Esophagus squamous epithelium (tissue), 5 donors: ENCODE measurements at places on chromosomes 11 and 22.

DNA sequence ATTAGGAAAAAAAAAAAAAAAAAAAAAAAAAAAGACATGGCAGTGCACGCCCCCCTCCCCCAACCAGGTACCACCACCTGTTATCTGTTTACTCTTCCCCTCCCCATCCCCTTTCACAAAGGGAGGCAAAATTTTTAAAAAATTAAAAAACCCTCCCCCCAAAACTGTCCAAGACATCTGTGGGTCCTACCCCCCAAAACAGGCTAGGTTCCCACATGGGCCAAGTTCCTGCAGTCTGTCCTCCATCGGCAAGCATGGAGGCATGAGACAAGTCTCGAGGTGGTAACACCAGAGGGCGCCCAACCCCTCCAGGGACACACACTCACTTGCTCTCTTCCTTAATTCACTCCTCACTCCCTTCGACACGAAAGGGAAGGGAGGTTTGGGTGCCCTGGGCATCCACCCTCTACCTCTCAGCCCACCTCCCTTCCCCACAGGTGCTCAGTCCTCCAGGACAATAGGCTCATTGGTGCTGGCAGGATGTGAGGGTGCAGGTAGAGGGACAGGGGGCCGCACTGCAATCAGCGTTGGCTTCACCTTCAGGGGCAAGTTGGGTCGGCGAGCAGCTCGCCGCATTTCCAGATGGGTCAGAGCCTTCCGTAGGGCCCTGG is 2.2 kb upstream of the TUT1 start:
- no peak for DNase-seq

DNA sequence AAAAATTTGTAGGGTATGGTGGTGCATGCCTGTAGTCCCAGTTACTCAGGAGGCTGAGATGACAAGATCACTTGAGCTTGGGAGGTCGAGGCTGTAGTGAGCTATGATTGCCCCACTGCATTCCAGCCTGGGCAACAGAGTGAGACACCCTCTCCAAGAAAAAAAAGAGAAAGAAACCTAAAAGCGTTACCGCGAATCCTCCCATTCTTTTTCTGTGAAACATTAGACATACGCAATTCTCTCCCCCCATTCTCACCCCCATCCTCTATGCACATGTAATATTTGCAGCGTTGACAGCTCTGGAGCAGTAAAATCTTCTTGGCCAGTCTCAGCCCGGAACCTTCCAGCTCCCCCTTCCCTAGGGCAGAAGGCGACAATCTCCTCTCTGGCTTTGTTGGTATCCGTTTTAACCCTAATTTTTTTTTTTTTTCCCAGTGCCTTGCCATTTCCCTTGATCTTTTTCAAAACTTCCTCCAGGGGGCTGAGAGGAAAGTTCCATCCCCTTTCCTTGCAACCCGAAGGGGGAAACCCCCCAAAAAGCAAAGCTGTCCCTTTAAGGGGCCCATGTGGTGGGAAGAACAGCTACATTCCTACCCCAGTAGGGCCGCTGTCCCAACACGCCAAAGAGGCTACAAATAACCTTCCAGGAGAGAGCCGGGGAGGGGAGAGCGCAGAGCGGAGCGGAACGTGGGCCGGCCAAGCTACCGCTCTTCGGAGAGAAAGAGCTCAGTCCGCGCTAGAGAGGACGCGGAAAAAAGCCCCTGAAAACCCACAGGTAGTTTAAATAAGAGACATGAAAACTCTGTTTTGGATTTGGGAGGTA is 1.9 kb downstream of the LRP4 start:
- DNase-seq = no peak

- DNase-seq = no peak
Measured at GRCh38 chr22:37010976-37011375, 8.3 kb downstream of the TST start.

DNA sequence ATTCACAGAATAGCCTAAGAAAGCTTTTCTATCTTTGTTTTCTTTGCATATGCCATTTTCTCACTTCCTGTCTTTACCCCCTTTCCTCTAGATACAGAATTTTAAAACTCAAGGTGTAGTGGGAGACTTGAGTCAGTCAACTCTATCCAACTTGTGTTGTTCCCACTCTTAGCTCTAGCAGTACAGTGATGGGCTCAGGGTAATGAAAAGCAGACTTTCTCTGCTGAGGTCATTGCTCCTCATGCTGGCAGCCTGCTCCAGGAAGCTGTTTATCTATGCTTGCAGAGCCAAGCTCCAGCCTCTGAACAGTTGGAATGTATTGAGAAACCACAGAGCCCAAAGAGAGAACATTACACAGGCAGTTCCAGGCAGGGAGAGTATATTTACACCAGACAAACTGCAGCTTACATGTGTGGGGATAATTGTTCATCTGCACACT is 68.1 kb downstream of the CSTPP1 start:
- no peak for DNase-seq

GRCh38 chr11:96869207-96869606 is 479.4 kb downstream of the JRKL start:
- no peak for DNase-seq

- DNase-seq = no peak
Measured at GRCh38 chr22:46650078-46650810, 30.1 kb downstream of the GRAMD4 start.

- DNase-seq = no peak
Measured at GRCh38 chr22:44523981-44524759, 26.1 kb upstream of the RTL6 start.

- DNase-seq = no peak
Measured at GRCh38 chr11:134224710-134225664, 516 bp downstream of the VPS26B start.

DNA sequence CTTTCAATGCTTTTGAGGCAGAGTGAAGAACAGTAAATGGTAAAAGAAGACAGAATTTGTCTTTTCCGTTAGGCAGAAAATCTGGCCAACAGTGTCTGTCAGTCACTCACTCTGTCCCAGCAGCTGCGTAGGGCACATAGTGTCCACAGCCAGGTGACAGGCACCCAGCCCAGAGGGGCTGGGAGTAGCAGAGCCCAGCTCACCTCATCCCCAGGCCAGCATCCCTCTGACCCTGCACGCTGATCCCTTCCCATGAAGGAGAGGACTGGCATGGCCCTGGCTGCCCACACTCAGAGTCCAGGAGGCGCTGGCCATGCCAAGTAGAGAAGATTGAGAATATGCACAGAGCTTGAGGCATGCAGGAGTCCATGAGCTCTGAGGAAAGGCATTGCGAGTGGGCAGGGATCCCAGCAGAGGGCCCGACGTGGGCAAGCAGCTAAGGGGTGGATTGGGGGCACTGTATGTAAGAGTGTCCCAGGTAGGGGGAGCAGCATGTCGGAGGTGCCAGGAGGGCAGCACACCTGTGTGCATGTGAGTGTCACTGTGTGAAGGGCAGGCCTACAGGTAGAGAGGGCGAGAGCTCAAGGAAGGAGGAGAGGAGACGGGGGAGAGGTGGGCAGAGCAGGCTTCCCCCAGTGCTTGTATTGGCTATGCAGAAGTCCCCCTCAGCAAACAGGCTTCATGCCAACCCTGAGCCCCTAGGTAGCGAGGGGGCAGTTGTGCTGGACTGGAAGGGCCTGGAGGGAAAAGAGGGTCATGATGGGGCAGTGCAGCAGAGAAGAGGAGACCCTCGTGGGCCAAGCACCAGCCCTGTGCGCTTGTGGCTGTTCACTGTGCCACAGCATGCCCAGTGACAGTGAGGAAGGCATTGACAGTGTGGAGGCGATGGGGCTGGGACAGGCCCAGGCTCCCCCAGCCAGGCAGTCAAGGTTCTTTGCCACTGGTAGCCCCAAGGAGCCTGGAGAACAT is 133.8 kb downstream of the OSBP2 start:
- no peak for DNase-seq

DNA sequence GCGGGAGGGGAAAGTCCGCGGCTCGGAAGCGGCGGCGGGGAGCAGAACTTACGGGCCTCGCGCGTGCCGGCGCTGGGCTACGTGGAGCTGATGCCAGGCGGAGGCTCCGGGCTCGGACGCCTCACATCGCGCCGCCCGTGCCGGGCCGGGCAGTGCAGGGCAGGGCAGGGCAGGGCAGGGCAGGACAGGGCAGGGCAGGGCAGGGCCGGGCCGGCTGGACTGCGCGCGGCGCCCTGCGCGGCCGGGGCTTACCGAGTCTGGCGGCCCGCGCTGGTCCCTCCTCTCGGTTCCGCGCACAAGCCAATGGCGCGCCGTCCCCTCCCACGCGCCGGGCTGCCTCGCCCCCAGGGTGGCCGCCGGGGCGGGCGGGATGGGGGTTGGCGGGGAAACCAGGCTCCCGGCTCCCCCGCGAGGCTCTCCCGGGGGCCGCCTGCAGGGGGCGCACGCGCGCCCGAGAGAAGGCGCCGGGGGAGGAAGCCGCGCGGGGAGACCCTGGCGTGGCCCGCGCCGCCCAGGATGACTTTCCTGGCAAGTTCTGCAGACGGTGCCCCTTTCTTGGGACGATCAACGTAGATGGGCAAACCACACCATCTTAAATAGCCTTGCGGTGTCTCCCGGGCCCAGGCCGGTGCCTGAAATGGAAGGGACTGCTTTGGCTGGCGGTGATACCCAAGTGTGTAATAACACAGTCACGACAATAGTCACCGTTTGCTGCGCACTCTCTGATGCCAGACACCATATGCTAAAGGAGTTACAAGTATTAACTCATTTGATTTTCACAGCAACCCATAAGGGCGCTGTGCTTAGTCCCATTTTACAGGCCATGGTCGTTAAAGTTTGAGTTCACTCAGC is at the start of gene TP53I11:
TSS of gene TP53I11 (minus strand) at position 259 of the 852 bp plus-strand sequence. CDS start 12,548 bp downstream, outside the sequence.
- DNase-seq = no peak

DNA sequence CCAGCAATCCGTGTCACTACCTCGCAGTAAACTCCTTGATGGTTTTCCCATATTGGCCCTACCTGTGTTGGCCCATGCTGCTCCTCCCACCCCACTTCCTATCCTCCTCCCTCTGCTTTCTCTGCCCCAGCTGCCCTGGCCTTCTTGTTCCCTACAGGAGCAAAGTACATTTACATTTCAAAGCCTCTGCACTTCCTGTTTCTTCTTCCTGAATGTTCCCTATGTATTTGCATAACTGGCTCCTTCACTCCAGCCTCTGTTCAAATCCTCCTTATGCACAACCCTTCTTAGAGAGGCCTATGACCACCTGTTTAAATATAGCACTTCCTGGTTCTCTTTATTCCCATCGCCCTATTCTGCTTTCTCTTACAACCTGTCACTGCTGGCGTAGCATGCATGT is 62.2 kb downstream of the PARVA start:
- DNase-seq = no peak

- DNase-seq = no peak
Measured at GRCh38 chr11:123351375-123351774, 78.7 kb upstream of the GRAMD1B start.

GRCh38 chr11:16262645-16262955 is 93.7 kb downstream of the SOX6 start:
- no peak for DNase-seq

DNA sequence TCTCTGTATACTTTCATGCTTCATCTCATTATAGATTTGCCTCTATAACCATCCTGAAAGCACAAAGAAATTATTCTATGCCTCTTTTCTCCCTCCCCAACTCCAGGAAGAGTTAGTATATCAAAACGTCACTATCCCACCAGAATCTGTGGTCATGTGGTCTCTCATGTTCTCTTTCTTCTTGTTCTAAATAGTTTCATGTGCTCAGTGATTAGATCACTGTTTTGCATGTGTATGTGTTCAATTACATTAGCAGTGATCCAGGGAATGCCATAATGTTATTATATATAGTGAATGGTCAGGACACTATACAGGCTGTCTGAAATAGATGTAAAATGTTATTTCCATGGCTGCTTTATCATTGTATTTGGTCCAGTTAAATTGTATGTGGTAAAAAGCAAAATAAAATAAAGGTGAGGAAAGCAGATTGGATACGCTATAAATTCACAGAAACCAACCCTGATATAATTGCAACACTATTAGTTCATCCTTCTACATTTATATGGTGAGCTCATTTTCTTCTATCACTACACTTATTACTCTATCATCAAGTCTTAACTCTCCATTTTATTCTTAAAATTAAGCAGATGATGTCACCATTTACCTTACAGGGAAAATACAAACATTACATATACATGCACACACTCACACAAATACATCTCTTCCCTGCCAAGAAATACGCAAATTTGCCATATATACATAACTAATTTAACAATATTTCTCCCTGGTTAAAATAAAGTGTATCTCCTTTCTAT is 26.9 kb upstream of the ANO5 start:
- DNase-seq = no peak

GRCh38 chr11:9280655-9281301 is 15.6 kb upstream of the DENND5A start:
- no peak for DNase-seq

DNA sequence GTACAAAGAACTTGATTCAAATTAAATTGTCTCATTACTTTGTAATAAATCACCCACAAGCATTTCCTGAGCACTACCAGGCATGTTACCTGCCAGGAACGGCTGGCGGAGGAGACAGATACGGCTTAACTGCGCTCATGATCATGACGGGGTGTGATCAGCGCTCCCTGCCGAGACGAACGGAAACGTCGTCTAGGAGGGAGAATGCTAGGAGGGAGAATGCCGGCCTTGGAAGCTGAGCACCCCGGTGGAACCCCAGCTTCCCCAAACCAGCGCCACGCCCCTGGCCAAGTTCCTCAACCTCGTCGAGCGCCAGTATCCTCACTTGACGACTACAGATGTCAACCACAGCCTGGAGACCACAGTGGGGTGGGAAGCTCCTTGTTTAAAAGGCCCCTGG is 272.8 kb downstream of the CTTN start:
- DNase-seq = no peak

- DNase-seq = no peak
Measured at GRCh38 chr22:31818481-31819392, 64.9 kb downstream of the DEPDC5 start.

DNA sequence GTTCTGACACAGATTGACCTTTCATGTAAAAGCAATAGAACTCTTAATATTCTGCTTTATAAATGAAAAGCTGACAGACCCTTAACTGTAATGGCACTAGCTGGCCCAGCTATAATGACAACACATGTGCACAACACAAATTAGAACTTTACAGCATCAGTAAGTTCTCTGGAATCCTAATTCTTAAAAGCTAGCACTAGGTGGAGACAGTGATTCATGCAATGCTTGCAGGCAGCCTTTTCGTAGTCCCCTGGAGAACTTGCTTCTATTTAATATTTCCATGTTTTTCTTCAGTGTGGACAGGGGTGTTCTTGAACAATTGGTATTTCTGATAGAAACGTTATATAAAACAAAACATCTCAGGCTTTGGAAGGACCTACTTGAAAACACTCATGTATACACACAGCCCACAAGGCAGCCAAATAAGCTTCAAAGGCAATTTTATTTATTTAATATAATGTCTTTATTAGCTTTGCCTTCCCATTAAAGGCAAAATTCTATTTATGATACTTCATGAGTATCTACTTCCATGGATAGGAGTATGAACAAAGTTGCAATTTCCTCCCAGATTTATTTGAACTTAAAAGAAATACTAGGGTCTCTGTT is 374.3 kb upstream of the MPPED2 start:
- no peak for DNase-seq
